ENCODE measurements at places on chromosomes 12 and 14. TPM values are rescaled to one million over a fixed set of nuclear protein-coding genes. Genes with fewer than 3 reads are reported as not detected.
A peak's percentile ranks its signal among the peaks of the same experiment; 100 is the strongest.

TMEM119 gene
- polyA plus RNA-seq: 17.1 TPM

BMAL2 gene
- polyA plus RNA-seq: 2.7 TPM

ENDOU gene
- 0.21 TPM for polyA plus RNA-seq

REP15 gene
- 0.73 TPM for polyA plus RNA-seq

DNA sequence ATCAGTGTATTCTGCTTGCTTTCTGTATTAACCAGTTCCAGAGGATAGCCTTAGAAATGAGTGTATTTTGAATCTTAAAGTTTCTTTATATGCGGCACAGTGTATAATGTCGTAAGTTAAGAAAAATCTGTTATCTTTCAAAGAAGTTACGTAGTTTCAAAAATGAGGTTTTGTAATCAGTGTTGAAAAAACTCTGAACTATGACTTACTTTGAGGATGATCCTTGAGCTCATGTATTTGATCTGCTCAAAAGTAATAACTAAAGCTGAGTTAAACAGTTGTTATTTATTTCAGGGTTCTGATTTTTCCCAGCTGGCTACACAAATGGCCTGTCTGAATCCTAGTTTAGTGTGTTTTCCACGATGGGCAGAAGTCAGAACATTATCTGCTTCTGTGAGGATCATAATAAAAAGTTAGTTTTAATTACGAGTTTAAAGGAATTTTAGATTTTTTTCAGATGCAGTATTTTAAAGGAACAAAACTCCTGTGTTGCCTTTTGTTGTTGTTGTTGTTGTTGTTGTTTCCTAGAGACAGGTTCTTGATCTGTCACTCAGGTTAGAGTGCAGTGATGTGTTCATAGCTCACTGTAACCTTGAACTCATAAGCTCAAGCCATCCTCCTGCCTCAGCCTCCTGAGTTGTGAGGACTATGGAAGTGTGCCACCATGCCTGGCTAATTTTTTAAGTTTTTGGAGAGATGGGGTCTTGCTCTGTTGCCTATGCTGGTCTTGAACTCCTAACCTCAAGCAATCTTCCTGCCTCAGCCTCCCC, 52.9 kb downstream of the GPATCH2L start:
- no peaks in the 10 kb centered on the region for H3K36me3 ChIP-seq
- H3K27ac ChIP-seq: no peak overlapping the region
- H3K4me3 ChIP-seq: no peak overlapping the region
- H3K4me1 ChIP-seq: no peaks in the 10 kb centered on the region
- no peaks in the 10 kb centered on the region for H3K27me3 ChIP-seq

DNA sequence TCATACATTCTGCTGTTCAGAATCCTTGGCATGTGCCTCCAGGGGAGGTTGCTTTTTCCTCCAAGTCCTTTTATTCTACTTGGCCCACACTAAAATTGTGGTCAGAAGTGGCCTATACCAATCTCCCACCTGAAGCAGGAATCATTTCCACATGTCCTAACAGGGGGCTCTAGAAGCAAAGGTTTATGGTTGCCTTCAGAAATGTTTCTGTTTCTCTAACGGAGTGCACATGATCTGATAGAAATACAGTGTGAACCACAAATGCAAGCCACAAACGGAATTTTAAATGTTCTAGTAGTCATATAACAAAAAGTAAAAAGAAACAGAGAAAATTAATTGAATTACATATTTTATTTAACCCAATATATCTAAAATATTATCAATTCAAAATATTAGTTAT, 4.0 kb downstream of the PTGER2 start:
- no peak for DNase-seq
- H3K27me3 ChIP-seq: no peaks in the 10 kb centered on the region
- no peak overlapping the region for H3K27ac ChIP-seq
- no peaks in the 10 kb centered on the region for H3K36me3 ChIP-seq
- H3K4me3 ChIP-seq: no peak overlapping the region

- H3K36me3 ChIP-seq: no peaks in the 10 kb centered on the region
- H3K27me3 ChIP-seq: no peaks in the 10 kb centered on the region
- DNase-seq: no peak
- H3K4me3 ChIP-seq: no peak overlapping the region
- no peaks in the 10 kb centered on the region for H3K4me1 ChIP-seq
These were observed 278.2 kb upstream of the RTL1 start for GRCh38 chr14:101181446-101182313.

DNA sequence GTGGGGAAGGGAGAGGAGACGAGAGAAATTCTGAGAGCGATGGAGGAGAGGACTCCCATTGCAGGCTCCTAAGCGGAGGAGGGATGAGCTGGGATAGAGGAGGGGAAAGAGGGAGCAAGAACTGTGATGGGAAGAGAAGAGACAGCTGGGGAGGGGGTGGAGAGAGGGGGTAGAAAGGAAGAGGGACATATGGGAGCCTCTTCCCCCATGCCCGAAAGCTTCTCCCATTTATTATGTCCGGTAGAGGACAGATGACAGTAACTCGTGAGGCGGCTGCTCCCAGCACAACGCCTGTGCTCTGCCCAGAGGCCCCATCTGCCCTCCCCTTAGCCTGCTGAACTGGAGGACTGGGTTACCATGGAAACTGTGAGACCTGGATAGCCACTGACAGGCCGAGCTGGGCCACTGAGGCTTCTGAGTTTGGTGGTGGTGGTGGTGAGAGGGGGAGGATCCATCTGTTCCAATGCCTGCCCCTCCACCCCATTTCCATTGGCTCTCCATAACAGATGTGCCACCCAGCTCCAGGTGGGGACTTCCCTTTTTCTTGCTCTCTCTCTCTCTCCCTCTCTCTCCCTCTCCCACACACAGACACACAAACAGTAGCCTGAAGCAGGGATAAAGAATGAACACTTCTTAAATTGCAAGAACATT, 8.3 kb downstream of the CPNE6 start:
- DNase-seq: no peak
- no peak overlapping the region for H3K4me3 ChIP-seq
- peaks cover 4% of the 10 kb centered on the region for H3K4me1 ChIP-seq

GRCh38 chr12:83256562-83256961, 569.9 kb downstream of the TMTC2 start:
- no peak overlapping the region for H3K4me3 ChIP-seq
- no peak for DNase-seq
- H3K4me1 ChIP-seq: no peaks in the 10 kb centered on the region
- no peak overlapping the region for H3K27ac ChIP-seq
- H3K27me3 ChIP-seq: no peaks in the 10 kb centered on the region

- H3K27ac ChIP-seq: no peak overlapping the region
- no peak for DNase-seq
- no peaks in the 10 kb centered on the region for H3K27me3 ChIP-seq
- no peaks in the 10 kb centered on the region for H3K4me1 ChIP-seq
- no peaks in the 10 kb centered on the region for H3K36me3 ChIP-seq
- no peak overlapping the region for H3K4me3 ChIP-seq
These were observed 13.0 kb downstream of the CLEC2B start for GRCh38 chr12:9856151-9856550.

- H3K4me3 ChIP-seq: no peak overlapping the region
- peak; percentile 44 for DNase-seq
- H3K27ac ChIP-seq: no peak overlapping the region
These were observed 94.3 kb downstream of the ADGRD1 start for GRCh38 chr12:131047789-131048610.

- DNase-seq: no peak
- H3K27ac ChIP-seq: no peak overlapping the region
- H3K36me3 ChIP-seq: no peaks in the 10 kb centered on the region
- no peaks in the 10 kb centered on the region for H3K4me1 ChIP-seq
These were observed 36.7 kb upstream of the RIMBP2 start for GRCh38 chr12:130752692-130753230.

DNA sequence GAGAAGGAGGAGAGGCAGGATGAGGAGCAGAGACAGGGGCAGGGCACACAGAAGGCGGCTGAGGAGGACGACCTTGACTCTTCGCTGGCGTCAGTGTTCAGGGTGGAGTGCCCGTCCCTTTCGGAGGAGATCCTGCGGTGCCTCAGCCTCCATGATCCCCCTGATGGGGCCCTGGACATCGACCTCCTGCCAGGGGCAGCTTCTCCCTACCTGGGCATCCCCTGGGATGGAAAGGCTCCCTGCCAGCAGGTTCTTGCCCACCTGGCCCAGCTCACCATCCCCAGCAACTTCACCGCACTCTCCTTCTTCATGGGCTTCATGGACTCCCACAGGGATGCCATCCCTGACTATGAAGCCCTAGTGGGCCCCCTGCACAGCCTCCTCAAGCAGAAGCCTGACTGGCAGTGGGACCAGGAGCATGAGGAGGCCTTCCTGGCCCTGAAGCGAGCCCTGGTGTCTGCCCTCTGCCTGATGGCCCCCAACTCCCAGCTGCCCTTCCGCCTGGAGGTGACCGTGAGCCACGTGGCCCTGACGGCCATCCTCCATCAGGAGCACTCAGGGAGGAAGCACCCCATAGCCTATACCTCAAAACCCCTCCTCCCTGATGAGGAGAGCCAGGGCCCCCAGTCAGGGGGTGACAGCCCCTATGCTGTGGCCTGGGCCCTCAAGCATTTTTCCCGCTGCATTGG, 14.6 kb downstream of the CBLN3 start:
- no peak overlapping the region for H3K27ac ChIP-seq

DNA sequence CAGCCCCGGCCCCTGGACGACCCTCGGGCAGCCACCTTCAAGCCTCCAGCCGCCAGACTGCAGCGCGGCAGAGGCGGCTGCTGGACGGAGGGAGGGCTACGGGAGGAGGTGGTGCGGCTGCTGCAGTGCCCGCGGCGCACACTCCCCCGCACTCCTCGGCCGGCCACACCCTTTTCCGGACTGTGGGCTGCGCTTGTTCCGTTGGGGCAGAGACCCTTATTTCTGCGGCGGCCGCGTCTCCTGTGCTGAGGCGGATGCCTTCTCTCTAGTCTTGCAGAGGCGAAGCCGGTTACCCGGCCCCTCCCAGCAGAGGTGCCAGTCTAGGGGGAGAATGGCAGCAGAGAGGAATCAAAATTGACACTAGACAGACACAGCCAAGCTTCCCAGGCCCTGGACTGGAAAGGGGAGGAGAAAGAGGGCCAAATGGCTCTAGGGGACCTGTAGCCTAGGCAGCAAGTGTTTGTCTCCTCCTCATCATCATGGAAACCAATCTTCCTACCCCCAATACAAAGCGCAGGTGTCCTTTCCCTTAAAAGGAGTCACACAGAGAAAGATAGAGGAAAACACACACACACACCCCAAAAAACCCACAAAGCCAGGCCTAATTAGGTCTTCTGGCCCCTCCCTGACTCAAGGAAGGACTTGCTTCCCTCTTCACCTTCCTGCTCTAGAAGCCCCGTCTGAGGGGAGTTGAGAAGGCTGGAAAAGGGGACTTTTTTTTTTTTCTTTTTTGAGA, 1.3 kb downstream of the ESYT1 start:
- H3K4me1 ChIP-seq: peaks cover 26% of the 10 kb centered on the region
- peak; percentile 73 for DNase-seq
- peak overlapping the region; percentile 77 for H3K4me3 ChIP-seq
- no peaks in the 10 kb centered on the region for H3K36me3 ChIP-seq
- no peaks in the 10 kb centered on the region for H3K27me3 ChIP-seq
- peak overlapping the region; percentile 80 for H3K27ac ChIP-seq

DNA sequence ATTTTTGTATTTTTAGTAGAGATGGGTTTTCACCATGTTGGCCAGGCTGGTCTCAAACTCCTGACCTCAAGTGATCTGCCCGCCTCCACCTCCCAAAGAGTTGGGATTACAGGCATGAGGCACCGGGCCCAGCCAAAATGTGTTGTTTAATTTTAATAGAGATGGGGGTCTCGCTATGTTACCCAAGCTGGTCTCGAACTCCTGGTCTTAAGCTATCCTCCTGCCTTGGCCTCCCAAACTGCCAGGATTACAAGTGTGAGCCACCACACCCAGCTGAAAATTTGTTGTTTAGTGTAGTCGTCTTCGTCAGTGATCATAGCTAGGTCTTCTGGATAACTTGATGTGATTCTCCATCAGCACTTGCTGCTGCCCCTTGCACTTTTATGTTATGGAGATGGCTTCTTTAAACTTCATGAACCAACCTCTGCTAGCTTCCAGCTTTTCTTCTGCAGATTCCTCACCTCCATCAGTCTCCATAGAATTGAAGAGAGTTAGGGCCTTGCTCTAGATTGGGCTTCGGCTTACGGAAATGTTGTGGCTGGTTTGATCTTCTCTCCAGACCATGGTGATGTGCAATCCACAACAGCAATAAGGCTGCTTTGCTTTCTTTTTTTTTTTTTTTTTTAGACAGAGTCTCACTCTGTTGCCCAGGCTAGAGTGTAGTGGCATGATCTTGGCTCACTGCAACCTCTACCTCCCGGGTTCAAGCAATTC, 13.0 kb downstream of the ISCU start:
- no peak overlapping the region for H3K27ac ChIP-seq
- DNase-seq: no peak
- H3K27me3 ChIP-seq: no peaks in the 10 kb centered on the region
- H3K36me3 ChIP-seq: no peaks in the 10 kb centered on the region
- no peak overlapping the region for H3K4me3 ChIP-seq
- no peaks in the 10 kb centered on the region for H3K4me1 ChIP-seq

GRCh38 chr12:131123817-131124216, 170.1 kb downstream of the ADGRD1 start:
- H3K27me3 ChIP-seq: no peaks in the 10 kb centered on the region
- no peak for DNase-seq
- no peaks in the 10 kb centered on the region for H3K36me3 ChIP-seq

DNA sequence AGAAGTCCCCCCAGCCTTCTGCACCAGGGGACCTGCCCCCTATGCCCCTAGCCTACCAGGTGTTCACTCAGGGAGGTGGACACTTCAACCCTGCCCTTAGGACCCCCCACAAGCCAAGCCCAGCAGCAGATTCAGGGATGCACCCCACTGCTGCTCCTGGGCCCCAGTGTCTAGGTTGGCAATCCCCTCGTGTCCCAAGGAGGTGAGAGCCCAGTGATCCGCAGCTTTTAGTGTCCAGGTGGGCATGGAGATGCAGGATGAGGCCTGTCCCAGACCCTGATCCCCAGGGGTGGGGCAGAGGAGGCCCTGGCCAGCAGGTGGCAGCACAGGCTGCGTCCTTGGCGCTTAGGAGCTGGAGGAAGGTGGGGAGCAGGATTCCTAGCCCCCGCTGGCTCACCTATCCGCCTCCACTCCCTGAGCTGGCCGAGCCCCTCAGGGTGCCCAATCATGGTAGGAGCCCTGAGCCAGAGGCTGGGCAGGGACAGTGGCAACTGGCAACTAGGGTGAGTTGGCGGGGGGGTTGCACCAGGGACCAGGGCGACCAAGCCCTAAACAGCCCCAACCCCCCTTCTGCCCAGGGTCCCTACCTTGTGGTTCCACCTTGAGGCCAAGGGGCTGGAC, 4.1 kb downstream of the CKB start:
- H3K4me1 ChIP-seq: peaks cover 41% of the 10 kb centered on the region
- DNase-seq: peak; percentile 71
- H3K36me3 ChIP-seq: no peaks in the 10 kb centered on the region
- peak overlapping the region; percentile 63 for H3K27ac ChIP-seq
- H3K27me3 ChIP-seq: no peaks in the 10 kb centered on the region

GRCh38 chr12:14605401-14605989, 37.8 kb upstream of the PLBD1 start:
- no peak overlapping the region for H3K4me3 ChIP-seq
- H3K27me3 ChIP-seq: no peaks in the 10 kb centered on the region
- no peaks in the 10 kb centered on the region for H3K4me1 ChIP-seq
- DNase-seq: no peak
- H3K27ac ChIP-seq: no peak overlapping the region

- H3K4me3 ChIP-seq: no peak overlapping the region
- no peaks in the 10 kb centered on the region for H3K27me3 ChIP-seq
- no peak overlapping the region for H3K27ac ChIP-seq
These were observed 63.6 kb upstream of the BCL2L14 start for GRCh38 chr12:12007001-12007712.

- no peak for DNase-seq
- H3K36me3 ChIP-seq: no peaks in the 10 kb centered on the region
- H3K4me3 ChIP-seq: no peak overlapping the region
- H3K4me1 ChIP-seq: no peaks in the 10 kb centered on the region
These were observed 22.8 kb upstream of the KLHDC2 start for GRCh38 chr14:49745191-49745590.
